ENCODE measurements at places on chromosomes 6 and 20.

DNA sequence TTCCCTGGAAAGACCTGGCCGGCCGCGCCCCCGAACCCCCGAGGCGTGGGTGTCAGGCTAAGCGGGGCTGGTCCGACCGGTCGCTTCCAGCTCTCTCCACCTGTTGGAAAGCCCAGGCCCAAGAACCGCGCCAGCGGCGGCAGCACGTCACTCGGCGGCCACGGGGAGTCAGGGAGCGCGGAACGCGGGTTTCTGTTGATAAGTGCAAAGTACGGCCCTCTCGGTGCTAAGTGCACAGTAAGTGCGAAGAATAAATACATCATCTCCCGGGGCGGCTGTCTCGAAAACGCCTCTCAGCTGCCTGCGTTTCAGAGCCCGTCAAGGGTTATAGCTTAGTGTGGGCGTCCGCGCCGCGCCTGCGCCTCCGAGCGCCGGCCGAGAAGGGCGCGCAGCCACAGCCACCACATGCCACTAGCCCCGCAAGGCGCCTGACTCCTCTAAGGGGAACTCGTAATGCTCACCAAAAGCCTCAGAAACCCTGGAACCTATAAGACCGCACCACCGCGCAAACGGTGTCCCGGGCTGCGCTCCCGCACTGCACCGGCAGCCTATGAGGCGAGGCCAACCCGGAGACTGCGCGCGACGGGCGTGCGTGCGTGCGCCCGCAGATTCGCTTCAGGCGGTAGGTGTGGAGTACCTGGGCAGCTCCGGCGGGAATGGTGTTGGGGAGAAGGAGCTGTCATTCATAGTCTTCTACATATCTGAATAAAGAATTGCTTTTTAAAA, 9.2 kb upstream of the TBX18 start:
- DNase-seq = no peak

DNA sequence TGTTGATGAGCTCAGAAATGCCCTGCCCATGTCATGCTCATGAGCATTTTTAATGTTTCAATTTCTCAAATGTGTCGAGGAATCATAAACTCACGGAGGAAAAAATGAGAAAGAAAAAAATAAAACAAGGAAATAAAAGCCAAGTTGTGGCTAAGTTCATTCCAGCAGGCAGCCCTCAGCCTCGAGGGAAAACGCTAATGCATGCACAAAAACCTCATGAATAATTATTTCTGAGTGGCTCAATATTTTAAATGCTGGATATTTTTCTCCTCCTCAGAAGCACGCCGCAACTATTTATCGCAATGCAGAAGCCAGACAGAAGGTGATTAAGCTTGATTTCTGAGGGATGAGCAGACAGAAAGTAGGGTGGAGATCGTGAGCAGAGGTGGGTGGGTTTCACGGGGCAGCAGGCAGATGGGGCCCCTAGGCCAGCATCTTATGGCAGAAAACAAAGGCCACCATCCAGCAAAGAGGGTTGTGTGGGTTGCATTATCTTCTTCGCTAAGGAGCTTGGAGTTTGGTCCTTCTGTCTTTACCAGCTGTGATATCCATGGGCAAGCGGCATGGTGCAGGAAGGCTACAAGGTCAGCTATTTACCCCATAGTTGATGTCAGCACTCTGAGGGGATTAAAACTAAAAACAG, 151.5 kb upstream of the LRFN2 start:
- DNase-seq = no peak

GRCh38 chr20:40563296-40563950, 125.6 kb downstream of the MAFB start:
- DNase-seq = no peak

DNA sequence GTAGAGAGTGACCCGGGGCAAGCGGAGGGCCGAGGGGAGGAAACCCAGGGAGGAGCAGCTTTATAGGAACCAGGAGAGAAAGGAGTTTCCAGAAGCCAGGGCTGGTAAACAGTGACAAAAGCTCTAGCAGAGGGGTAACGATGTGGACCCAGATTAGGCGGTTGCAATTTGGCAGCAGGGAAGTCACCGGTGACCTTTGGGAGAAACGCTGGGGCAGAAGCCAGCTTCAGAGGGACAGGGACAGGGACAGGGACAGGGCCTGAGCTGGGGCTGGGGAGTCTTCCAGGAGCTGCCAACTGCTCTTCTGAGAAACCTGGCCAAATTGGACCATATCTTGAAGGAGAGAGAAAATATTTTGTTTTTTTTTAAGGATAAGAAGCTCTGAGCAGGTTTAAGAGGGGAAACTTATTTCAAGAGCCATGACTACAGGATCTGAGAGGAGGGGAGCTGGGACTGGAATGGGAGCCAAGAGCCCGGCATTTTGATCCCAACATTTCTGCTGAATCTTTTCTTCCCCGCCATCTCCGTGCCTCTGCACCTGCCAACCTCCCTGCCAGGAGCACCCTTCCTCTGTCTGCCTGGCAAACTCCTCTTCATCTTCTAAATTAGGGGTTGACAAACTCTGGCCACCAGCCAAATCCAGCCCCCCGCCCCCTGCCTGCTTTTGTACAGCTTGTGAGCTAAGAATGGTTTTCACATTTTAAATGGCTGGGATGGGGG, 22.6 kb upstream of the PREX1 start:
- no peak for DNase-seq

GRCh38 chr6:122649701-122650100, 39.5 kb downstream of the PKIB start:
- DNase-seq = no peak

- no peak for DNase-seq
Measured at GRCh38 chr20:51452091-51452613, 90.4 kb downstream of the NFATC2 start.

DNA sequence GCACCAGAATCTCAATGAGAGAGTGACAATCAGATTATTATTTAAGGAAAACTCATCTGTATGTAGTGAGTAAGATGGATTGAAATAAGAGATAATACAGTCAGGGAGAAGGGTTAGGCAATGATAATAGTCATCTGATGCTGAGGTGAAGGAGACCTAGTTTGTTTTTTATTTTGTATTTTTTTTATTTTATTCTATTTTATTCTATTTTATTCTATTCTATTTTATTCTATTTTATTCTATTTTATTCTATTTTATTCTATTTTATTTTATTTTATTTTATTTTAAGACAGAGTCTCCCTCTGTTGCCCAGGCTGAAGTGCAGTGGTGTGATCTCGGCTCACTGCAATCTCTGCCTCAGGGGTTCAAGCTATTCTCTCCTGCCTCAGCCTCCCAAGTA, 72.7 kb upstream of the RCAN2 start:
- DNase-seq = no peak

DNA sequence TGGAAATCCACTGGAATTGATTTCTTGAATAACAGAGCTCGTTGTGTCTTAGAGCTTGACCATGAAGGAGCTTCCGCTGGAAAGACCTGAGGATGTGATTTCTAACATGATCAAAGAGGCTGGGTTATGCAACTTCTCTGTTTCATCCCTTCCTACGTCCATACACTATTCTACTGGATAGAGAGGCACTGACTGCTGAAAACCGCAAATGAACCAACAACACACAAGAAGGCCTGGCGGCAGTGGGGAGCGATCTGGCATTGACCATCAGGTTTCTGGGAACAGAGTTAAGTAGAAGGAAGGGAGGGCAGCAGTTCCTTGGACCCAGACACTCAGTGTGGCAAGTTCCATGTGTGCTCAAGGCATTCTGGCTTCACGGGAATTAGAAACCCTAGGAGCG, 13.3 kb downstream of the LRRN4 start:
- no peak for DNase-seq

DNA sequence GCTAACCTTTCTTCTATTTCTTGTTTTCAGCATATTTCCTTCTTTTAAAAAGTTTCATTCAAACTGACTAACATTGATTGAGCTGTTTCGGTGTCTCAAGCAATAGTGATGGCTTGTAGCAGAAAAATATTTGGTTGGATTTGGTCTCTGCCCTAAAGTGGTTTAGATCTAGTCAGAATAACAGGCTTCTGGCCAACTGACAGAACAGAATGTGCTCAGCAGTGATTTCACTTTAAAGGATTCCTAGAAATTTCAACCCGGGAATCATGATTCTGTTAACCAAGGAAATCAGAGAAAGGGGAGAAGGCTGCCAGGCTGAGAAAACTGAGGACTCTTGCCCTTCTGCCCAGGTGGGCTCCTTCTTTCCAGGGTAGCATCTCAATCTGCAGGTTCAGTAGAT, 16.6 kb upstream of the GSTA1 start:
- no peak for DNase-seq
